ENCODE measurements at places on chromosomes 4 and X.

- no peak for DNase-seq
Observed at GRCh38 chr4:8851321-8852117, 20.1 kb downstream of the HMX1 start.

DNA sequence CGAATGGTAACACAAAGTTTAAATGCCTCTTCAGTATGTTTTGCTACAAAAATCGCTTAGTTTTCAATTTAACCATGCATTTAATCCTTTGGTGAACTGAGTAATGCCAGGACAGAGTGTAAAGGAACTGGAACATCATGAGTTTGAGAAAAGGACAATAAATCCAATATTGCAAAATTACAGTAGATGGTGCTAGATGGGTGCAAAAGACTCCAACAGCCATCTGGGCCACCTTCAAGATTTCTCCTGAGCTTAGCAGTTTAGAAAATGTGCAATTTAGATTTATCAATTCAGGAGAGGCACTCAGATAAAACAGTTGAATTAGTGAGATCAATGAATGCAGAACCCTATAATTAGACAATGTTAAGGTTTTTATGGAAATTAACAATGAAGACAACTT lies 33.2 kb upstream of the MID1IP1 start:
- no peak for DNase-seq

DNA sequence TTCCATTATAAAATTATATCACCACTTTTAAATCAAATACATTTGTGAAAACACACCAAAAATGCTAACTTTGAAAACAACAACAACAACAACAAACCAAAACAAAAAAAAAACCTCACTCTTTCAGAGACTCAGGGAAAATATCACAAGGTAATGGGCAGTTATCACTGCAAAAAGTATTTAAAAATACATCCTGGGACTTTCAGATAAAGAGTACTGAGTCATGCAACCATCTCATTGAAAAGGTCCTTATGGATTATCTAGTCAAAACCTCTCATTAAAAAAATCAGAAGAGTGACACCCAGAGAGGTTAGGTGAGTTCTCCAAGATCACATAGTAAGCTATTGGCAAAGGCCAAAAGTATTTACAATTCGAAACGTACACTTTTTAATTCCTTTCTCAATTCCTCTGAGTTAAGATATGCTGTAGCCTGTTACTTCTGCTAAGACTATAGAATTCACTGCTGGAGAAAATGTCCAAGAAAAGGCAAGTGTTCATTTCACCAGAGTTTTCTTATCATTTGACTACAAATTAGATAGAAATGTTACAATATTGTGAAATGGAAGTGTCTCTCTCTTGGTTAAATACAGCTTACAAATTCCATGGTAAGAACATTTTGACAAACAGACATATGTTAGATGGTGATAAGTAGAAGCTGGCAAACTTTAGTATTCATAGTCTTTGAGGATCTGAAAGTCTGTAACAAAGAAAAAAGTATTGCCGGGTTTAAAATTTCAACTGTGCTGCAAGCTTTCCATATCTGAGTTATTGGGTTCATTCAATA lies 9.3 kb downstream of the STX18 start:
- DNase-seq, result no peak

- DNase-seq, result no peak
Observed at GRCh38 chr4:169282429-169283113, 11.8 kb upstream of the SH3RF1 start.

GRCh38 chr4:73448448-73449203 lies 12.6 kb downstream of the AFP start:
- no peak for DNase-seq

All from femur (tissue), 1 donor.